Mammary epithelial cell (primary cell): ENCODE measurements at places on chromosomes 13 and 19. TPM values are rescaled to one million over a fixed set of nuclear protein-coding genes. Genes with fewer than 3 reads are reported as not detected.

The MCEMP1 gene
- not detected for total RNA-seq

The ZNF285 gene
- total RNA-seq = 2.7 and 4.4 TPM in 2 replicates

The MRPL57 gene
- total RNA-seq = 17.3 and 18.8 TPM in 2 replicates

The KCNN4 gene
- total RNA-seq = 111 TPM

The LYPD3 gene
- 0.33 TPM for total RNA-seq

- peak; percentile 95 for DNase-seq
These were observed 1.2 kb upstream of the JUNB start for GRCh38 chr19:12789904-12790619.

- DNase-seq = peak; percentile 1
These were observed 51.4 kb downstream of the NBEA start for GRCh38 chr13:34993470-34993869.

DNA sequence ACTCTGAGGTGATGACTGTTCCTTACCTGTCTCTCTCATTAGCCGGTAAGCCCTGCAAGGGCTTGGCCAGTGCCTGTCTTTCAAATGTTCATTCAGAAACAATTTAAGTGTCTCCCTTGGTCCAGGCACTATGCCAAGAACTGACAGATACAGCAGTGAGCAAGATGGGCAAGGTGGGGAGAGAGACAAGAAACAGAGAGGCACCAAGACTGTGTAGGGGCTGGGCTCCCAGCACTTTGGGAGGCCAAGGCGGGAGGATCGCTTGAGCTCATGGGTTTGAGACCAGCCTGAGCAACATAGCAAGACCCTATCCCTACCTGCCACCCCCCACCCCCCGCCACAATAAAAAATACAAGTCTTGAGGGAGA lies 1.3 kb upstream of the CCNE1 start:
- peak; percentile 81 for DNase-seq

The MAP3K10 gene
- total RNA-seq = 16.0 and 25.2 TPM in 2 replicates

- peak; percentile 58 for DNase-seq
These were observed 25.7 kb upstream of the UBE2L5 start for GRCh38 chr13:30396434-30397075.

The NAPSA gene
- total RNA-seq = 1.3 TPM

DNA sequence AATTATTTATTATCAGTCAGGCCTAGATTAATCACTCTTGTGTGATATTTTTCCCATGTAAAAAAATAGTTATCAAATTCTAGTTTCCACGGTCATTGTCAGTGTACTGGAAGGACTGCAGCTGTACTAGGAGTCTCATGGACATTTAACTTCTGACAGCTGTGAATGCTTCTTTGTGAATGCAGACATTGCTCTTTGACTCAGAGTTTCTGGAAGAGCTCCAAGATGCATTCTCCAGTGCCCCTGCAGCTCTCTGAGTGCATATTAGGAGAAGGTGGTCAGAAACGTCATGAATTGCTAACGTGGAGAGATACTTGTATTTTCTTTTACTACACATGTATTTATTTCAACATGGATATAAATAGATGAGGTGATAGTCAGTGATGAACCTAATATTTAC lies 9.7 kb upstream of the SLITRK5 start:
- no peak for DNase-seq

- no peak for DNase-seq
These were observed 60.0 kb upstream of the SPRY2 start for GRCh38 chr13:80400865-80401426.

GRCh38 chr19:4529924-4530522 lies 5.0 kb downstream of the PLIN5 start:
- DNase-seq = no peak

- peak; percentile 26 for DNase-seq
These were observed 845.3 kb downstream of the DIAPH3 start for GRCh38 chr13:59318320-59318930.

The GRAMD1A gene
- 50.0 and 54.4 TPM in 2 replicates for total RNA-seq

- DNase-seq = no peak
These were observed 13.2 kb downstream of the NUCB1 start for GRCh38 chr19:48913114-48913889.

- DNase-seq = no peak
These were observed 25.5 kb downstream of the RANBP3 start for GRCh38 chr19:5952193-5953029.

- no peak for DNase-seq
These were observed 1417.3 kb downstream of the OLFM4 start for GRCh38 chr13:54445865-54446264.

The ELAVL1 gene
- total RNA-seq = 52.3 and 88.1 TPM in 2 replicates

DNA sequence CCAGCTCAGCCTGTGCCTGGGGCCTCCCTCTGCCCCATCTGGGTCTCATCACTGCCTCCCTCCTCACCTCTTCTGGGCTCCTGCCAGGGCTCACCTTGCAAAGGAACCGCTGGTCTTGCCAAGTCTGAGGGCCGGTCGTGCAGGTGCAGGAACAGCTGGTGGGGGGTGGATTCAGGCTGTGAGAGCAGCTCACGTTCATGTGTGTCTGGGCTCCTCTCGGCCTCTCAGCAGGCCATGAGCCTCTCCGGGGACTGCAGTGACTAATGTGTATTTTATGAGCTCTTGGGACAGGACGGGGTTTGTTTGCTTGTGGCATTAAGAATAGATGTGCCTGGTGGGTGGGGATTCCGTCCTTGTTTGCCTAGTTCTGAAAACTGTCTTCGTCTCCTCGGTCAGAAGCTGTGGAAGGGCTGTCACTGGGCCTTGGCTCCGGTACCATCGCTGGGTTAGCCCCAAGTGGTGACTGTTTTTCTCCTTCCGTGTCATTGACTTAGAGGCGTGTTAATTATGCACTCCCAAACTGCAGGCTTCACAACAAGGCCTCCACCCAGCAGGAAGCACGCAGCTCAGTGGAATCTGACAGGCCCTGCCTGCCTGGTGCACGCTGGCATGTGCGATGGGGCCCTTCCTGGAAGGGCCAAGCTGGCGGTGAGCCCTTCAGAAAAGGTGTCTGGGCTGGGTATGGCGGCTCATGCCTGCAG lies 77.6 kb downstream of the KDM4B start:
- DNase-seq = peak; percentile 17

- DNase-seq = no peak
These were observed 57.9 kb downstream of the SMARCA4 start for GRCh38 chr19:11018763-11019162.

GRCh38 chr19:7480222-7480969 lies 8.4 kb downstream of the PEX11G start:
- no peak for DNase-seq

The CFAP97D2 gene
- total RNA-seq = not detected

DNA sequence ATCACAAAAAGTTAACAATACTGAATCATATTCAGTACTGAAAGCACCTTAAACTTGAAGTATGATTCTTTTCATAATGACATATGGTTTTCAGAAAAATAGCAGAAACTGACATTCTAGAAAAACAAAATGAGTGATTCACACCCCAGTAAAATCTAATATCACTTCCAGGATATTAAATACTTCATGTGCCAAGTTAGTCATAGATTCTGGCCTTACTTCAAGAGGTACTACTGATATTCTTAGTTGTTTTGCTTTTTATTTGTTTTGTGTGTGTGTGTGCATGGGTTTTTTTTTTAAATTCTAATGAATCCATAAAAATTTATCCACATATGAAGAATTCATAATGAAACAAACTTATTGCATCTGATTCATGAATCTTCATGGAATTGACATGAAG lies 207.9 kb upstream of the UFM1 start:
- peak; percentile 47 for DNase-seq

The ERVV-1 gene
- not detected in 2 replicates for total RNA-seq

- no peak for DNase-seq
These were observed 3.7 kb downstream of the TMED1 start for GRCh38 chr19:10831987-10832938.

GRCh38 chr13:79908381-79908780 lies 427.4 kb downstream of the NDFIP2 start:
- no peak for DNase-seq

GRCh38 chr13:81745391-81745790 lies 1404.5 kb upstream of the SPRY2 start:
- DNase-seq = no peak

DNA sequence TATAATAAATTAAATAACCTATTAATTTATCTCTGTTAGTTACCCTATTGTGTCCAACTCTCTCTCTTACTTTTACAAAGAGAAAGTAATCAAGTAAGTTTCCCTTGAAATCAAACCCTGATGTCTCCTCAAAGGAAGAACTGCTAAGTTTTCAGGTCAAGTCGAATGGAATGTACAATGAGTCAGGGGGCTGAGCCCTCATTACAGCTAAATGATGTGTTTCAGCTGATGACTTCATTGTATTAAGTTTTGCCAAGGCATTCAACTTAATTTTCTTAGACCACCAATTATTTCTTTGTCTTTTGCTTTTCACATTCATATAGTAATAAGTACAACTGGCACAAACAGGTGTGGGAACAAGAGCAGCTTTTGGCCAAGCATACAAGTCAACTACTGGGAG lies 54.7 kb upstream of the DCT start:
- DNase-seq = no peak

The TNFSF9 gene
- total RNA-seq = 7.8 and 15.2 TPM in 2 replicates

GRCh38 chr19:23286477-23286876 lies 36.3 kb upstream of the ZNF724 start:
- DNase-seq = no peak

- no peak for DNase-seq
These were observed 2.9 kb downstream of the ANKRD27 start for GRCh38 chr19:32671883-32672593.

- DNase-seq = no peak
These were observed 135.6 kb downstream of the TM9SF2 start for GRCh38 chr13:99636728-99637353.

DNA sequence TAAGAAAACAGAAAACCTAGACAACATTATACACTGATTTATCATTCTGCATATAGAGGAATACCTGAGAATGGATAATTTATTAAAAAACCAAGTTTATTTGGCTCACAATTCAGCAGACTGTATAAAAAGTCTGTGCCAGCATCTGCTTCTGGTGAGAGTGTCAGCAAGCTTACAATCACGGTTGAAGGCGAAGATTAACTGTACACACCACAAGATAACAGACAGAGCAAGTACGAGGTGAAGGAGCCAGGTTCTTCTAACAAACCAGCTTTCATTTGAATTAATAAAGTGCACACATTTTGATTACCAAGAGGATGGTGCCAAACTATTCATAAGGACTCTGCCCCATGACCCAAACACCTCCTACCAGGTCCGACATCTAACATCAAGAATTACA lies 28.8 kb downstream of the ZNF91 start:
- DNase-seq = no peak

GRCh38 chr19:11096210-11096841 lies 7.1 kb downstream of the LDLR start:
- peak; percentile 49 for DNase-seq

DNA sequence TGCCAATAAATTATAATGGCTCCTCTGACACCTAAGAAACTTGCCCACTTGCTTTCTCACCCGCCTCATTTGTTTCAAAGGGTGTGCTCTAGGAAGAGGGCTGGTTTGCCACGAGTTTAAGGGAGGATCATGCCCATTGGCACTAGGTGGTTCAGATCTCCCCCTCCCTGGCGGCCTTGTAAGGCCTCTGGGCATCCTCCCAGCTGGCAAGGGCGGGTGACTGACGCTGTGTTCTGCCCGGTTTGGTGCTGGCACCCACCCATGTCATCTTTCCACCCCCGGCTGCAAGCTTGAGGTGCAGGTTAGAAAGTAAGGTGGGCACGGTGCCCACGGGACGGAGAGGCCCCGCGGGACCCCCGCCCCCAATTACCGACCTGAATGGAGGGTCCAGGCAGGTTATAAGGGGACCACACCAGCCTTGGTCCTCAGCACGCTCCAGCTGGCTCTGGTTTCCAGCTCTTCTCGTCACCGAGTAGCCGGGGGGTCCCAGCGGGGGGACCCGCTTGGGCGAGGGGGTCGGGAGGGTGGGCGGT lies 90.4 kb downstream of the PTPRS start:
- no peak for DNase-seq

The KBTBD6 gene
- total RNA-seq = 11.2 TPM

DNA sequence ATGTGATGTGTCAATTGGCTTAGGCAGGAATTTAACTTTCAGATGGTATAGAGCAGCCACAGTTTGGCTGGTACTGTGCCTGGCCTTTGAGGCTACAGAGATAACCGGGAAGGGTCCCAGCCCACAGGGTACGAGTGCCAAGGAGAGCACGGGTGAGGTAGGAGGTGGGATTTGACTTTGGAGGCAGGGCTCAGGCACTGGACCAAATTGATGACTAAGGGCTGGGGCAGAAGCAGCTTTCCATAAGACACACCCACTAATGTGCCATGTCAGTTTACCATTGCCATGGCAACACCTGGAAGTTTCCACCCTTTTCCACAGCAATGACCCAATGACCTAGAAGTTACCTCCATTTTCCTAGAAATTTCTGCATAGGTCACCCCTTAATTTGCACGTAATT lies 466.2 kb downstream of the TSHZ3 start:
- DNase-seq = no peak

The ELF1 gene
- total RNA-seq = 46.4 and 48.0 TPM in 2 replicates

The RASGRP4 gene
- total RNA-seq = not detected in 2 replicates

The GAPDHS gene
- not detected in 2 replicates for total RNA-seq

GRCh38 chr13:99431927-99432608 lies 69.2 kb upstream of the TM9SF2 start:
- DNase-seq = no peak

- DNase-seq = no peak
These were observed 338.7 kb downstream of the IRS2 start for GRCh38 chr13:109447667-109448066.

GRCh38 chr13:50576156-50576555 lies 267.3 kb downstream of the DLEU7 start:
- DNase-seq = no peak

DNA sequence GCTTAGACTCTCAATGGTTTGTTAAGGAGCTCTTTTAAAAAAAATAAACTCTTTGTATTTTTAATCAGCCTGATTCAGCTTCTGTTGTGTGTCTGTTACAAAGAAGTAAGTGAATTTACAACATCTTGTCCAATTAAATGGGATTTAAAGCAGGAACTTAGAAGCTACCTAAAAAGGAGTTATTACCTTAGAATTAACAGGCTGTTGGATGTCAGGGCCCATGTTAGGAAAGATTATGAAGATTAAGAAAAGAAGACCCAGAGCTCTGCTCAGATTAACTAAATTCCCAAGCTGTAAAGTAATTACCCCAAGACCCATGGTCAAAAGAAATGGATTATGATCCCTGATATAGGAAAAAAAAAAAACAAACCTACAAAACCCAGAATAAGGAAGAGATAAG lies 44.1 kb upstream of the ZNF780A start:
- DNase-seq = no peak

The ATXN8OS gene
- total RNA-seq = not detected

The DHDH gene
- 2.9 and 3.0 TPM in 2 replicates for total RNA-seq

DNA sequence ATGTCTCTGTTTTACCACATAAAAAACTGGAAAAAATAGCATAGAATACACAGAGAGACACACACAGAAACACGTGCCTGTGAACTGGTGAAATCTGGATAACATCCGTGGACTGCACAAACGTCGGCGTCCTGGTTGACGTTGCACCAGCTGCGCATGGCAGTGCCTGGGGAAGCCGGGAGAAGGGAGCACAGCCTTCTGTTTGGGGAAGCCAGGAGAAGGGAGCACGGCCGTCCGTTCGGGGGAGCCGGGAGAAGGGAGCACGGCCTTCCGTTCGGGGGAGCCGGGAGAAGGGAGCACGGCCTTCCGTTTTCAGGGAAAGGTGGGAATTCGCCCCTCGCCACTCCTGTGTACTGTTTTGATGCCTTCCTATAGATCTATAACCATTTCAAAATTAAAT lies 63.8 kb upstream of the C13orf46 start:
- DNase-seq = no peak
